ENCODE measurements at places on chromosomes 7 and 10.

- no peak for DNase-seq
Observed at GRCh38 chr7:93350338-93350737, 118.2 kb downstream of the VPS50 start.

- no peak for DNase-seq
Observed at GRCh38 chr10:96904648-96905047, 72.5 kb downstream of the LCOR start.

GRCh38 chr10:21146436-21146789 is 249.3 kb upstream of the NEBL start:
- DNase-seq = no peak

GRCh38 chr10:100653957-100654781 is 91.2 kb upstream of the PAX2 start:
- peak; percentile 23 for DNase-seq

- no peak for DNase-seq
Observed at GRCh38 chr7:116403265-116403664, 96.3 kb upstream of the CAV2 start.

- no peak for DNase-seq
Observed at GRCh38 chr7:85529831-85530230, 343.0 kb upstream of the SEMA3D start.

DNA sequence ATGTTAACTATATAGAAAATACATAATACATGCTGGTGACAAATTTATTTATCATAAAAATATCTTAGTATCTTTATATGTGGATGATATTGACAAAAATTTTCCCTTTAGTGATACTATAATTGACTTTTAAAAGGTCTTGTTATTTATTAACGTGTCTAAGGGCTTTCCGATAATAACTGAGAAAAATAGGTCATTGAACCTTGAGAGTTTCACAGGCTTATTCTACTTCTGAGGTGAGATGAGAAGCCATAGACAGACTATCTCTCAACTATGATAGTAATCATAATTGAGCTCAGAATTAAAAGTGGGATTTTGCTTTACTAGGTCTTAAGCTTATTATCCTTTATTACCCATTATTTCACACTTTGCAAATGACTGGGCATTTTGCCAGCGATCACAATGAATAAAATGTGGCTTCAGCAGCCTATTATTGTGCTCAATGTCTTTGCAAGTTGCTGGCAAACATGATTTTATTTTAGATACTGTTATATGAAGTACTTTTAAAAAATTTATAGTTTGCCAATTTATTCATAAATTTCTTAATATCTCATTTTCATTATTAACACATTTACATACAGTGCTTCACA is 574.5 kb downstream of the ZWINT start:
- DNase-seq = no peak

- DNase-seq = no peak
Observed at GRCh38 chr10:5641501-5641900, 24.9 kb downstream of the ASB13 start.

DNA sequence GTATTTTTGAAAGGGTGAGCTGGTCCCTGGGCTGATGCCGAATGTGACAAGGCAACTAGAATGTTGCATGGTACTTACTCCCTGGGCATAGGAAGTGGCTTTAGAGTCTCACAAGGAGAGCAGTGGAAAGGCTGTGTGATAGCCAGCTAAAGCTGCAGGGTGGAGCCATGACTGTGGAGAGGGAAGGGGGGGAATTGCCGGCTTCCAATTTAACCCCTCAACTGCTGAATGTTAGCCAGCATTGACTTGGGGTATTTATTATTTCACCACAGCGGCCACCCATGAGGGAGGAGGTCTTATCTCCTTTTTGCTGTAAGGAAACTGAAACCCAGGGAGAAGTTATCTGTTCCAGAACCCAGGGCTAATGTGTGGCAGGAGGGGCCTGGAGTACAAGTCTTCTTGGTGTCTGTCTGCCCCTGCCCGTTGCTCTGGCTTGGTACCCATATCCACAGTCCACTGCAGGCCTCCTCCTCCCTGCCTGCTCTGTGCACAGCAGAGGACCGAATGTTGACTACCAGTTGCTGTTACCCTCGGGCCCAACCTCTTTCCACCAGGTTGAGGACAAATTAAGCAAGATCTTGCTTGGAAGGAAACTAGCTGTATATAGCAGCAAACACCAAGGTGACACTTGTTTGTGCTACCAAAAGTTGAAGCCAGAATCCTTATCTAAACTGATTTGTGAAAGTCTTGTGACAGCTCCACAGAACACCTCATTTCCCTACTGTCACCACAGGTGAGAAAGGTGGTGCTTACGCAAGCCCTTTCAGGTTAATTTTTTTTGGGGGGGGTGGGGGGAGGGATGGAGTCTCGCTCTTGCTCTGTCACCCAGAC is 37.6 kb downstream of the WBP1L start:
- peak; percentile 95 for DNase-seq

GRCh38 chr10:5542100-5542499 is 17.3 kb downstream of the CALML3 start:
- DNase-seq = no peak

DNA sequence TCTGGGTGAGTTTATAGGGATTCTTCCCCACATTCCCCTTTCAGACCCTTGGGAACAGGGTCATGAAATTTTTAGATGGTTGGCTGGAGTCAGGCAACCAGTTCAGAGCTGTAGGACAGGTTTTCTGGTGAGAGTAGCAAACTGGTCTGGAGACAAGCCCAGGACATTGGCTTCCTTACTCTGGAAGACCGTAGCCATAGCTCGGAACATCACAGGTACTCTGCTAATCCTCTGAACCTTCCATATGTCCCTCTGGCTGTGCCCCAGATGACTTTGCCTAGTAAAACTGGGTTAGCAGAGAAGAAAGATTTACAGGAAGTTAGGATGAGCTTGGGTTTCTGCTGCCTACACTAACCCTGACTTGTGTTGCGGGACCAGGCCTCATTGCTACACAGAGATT is 104.5 kb upstream of the MKLN1 start:
- no peak for DNase-seq

GRCh38 chr7:100443096-100443840 is 7.0 kb upstream of the PPP1R35 start:
- DNase-seq = no peak
